Activated T-cell treated with anti-CD3 and anti-CD28 coated beads, Interleukin-2, amount 50 U/mL, for 48 hours (primary cell): ENCODE measurements at places on chromosomes 7 and 10.

GRCh38 chr10:86264481-86265231 lies 101.9 kb downstream of the GRID1 start:
- no peak for DNase-seq

DNA sequence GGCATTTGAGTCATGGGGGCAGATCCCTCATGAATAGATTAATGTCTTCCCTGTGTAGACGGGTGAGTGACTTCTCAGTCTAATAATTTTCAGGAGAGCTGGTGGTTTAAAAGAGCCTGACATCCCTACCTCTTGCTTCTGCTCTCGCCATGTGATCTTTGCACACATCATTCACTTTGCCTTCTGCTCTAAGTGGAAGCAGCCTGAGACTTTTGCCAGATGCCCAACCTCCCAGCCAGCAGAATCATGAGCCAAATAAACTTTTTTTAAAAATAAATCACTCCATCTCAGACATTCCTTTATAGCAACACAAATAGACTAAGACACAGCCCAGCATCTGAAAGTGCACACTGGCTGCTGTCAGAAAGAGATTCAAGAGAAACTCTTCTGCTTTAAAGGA lies 155.2 kb downstream of the ZNF365 start:
- DNase-seq = no peak

GRCh38 chr7:148747274-148747673 lies 48.6 kb downstream of the CUL1 start:
- DNase-seq = no peak

- DNase-seq = no peak
Measured at GRCh38 chr10:13683017-13683416, 96.3 kb downstream of the PRPF18 start.

DNA sequence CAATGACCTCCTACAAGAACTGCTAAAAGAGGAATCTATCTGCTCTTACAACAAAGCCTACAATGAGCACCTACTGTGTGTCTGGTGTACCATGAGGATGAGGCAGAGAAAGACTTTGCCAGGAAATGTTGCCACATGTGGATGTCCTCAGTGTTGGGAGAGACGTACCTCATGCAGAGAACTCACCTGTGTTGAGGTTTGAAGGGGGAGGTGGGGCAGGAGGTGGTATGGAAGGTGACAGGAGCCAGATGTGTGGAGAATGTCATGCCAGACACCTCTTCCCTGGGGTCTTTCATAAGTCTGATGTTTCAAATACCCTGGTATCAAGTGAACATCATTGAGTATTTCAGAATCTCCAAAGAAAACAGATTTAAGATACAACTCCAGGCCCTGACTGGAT lies 220.1 kb upstream of the RNF32 start:
- no peak for DNase-seq
